Activated naive CD4-positive, alpha-beta T cell treated with anti-CD3 and anti-CD28 coated beads for 36 hours (primary cell): ENCODE measurements at places on chromosomes 2 and 18. TPM values are rescaled to one million over a fixed set of nuclear protein-coding genes. Genes with fewer than 3 reads are reported as not detected.
A peak's percentile ranks its signal among the peaks of the same experiment; 100 is the strongest.

DNA sequence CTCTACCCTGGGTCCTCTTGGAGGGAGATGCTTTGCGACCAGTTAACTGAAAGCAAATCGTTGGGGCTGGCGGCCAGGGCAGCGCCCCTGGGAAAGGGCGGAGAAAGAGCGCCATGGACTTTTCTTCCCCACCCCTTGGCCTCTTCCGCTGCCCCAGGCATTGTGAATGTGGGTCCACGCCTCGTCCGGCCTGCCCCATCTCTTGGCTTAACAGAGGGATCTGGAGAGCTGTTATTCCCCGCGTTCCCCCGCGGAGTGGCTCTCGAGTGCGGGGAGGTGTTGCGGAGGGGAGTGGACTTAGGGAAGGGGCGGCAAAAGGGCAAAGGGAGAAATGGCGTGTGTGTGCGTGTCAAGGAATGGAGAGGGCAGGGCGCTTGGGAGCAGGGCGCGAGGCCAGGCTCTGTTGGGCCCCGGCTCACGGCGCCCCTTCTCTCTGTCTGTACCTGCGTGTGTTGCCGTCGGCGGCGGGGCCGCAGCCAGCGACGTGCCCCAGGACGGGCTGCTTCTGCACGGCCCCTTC, 6.6 kb downstream of the EMX1 start:
- peaks cover 14% of the 10 kb centered on the region for H3K4me1 ChIP-seq
- no peaks in the 10 kb centered on the region for H3K36me3 ChIP-seq
- no peak overlapping the region for H3K4me3 ChIP-seq
- DNase-seq: no peak

GRCh38 chr2:237539681-237540080, 26.7 kb upstream of the PRLH start:
- H3K4me3 ChIP-seq: no peak overlapping the region
- H3K27ac ChIP-seq: no peak overlapping the region
- no peaks in the 10 kb centered on the region for H3K36me3 ChIP-seq
- H3K4me1 ChIP-seq: no peaks in the 10 kb centered on the region
- H3K27me3 ChIP-seq: no peaks in the 10 kb centered on the region

DNA sequence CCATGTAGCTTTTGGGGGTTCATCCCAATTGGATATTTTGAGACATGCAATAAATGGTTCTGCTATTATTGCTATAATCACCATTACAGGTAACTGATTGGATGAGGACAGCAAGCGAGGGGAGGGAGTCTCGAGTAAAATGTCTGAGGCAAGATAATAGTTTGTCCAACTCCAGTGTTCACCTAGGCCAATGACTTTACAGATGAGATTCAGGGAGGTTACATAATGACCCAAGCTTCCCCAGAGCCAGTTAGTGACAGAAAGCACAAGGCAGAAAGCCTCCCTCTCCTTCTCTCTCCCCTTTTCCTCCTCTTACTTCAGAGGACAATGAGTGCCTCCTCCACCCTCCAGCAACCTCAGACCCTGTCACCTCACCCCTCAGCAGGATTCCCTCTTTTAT, 98.4 kb upstream of the GLS start:
- H3K27me3 ChIP-seq: no peaks in the 10 kb centered on the region
- H3K36me3 ChIP-seq: no peaks in the 10 kb centered on the region
- H3K4me1 ChIP-seq: peaks cover 28% of the 10 kb centered on the region
- H3K4me3 ChIP-seq: no peak overlapping the region

- H3K27ac ChIP-seq: peak overlapping the region; percentile 99
- peaks cover 72% of the 10 kb centered on the region for H3K4me1 ChIP-seq
- DNase-seq: peak; percentile 66
- peak overlapping the region; percentile 39 for H3K4me3 ChIP-seq
Measured at GRCh38 chr2:219249203-219249980, 3.7 kb upstream of the TUBA4B start.

DNA sequence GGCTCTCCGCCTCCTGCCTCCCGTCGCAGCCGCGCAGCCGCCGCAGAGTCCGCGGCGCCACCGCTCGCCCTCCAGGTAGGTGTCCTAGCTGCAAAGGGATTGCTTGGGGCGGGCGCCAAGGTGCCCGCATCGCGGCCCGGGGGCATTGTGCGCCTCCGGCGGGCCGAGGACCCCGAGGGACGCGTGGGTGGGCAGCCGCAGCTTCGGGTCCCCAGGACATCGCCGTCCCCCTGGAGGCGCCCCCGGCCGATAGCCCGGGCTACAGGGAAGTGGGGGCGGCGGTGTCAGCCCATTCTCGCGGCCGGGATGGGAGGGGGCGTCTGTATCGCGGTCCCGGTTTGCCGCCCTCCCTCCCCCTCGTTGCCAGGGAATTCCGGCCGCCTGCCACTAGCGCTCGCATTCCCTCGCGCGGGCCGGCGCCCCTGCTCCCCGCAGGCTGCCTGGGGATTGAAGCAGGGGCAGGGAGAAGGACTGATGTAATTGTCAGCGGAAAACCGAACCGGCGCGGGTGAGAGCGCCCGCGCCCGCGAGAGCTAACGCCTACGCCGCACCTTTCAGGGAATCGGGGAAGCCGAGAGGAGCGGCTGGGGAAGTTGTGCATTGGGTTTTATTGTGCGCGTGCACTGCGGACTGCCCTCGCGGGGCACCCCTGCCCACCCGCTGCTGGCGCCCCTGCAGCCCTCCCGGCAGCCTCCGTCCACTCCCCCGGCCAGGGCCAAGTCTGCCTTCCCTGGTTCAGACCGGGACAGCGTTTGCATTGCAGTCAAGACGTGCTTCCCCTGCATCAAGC, 483 bp downstream of the OSBPL6 start:
- H3K4me1 ChIP-seq: peaks cover 3% of the 10 kb centered on the region
- peak overlapping the region; percentile 69 for H3K4me3 ChIP-seq
- H3K27me3 ChIP-seq: peaks cover 57% of the 10 kb centered on the region

GRCh38 chr2:27231921-27232320, 14.8 kb downstream of the CAD start:
- H3K36me3 ChIP-seq: peaks cover 47% of the 10 kb centered on the region
- H3K27ac ChIP-seq: no peak overlapping the region
- no peaks in the 10 kb centered on the region for H3K27me3 ChIP-seq
- no peak for DNase-seq
- no peaks in the 10 kb centered on the region for H3K4me1 ChIP-seq

DNA sequence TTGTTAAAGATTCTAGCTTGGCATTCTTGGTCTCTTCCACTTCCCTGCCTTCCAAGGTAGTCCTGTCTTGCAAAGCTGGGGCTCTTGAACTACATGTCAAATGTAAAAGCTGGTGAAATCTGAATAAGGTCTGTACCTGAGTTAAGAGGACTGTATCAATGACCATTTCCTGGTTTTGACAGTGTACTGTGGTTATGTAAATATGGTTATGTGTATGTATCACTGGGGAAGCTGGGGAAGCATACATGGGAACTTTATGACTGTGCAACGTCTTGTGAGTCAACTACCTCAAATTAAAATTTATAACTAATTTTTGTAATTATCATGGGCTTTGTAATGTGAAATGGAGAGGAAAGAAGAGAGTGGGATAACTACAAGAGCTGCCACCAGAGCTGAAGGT, 81.7 kb downstream of the COL4A4 start:
- no peak overlapping the region for H3K4me3 ChIP-seq
- peaks cover 6% of the 10 kb centered on the region for H3K27me3 ChIP-seq
- H3K4me1 ChIP-seq: no peaks in the 10 kb centered on the region
- no peak for DNase-seq
- no peak overlapping the region for H3K27ac ChIP-seq
- H3K36me3 ChIP-seq: no peaks in the 10 kb centered on the region

DNA sequence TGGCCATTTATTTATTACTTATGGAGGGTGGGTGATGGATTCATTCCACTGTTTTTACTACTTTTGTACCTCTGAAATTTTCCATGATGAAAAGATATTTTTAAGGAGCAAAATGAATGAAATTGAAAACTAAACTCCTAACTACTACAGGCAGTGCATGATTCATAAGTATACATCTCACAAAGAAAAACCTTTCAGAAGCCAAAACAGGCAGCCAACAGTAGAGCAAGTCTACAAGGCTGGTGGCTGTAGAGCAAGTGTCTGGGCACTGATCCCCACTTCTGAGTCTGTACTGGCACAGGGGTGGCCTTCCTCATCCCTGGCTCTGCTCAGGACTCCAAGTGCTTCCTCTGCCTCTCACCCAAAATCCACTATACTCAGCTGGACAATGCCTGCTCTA, 8.2 kb upstream of the RMP24 start:
- H3K4me3 ChIP-seq: no peak overlapping the region
- peaks cover 24% of the 10 kb centered on the region for H3K4me1 ChIP-seq
- no peaks in the 10 kb centered on the region for H3K36me3 ChIP-seq
- H3K27ac ChIP-seq: peak overlapping the region; percentile 71

- no peaks in the 10 kb centered on the region for H3K36me3 ChIP-seq
- no peaks in the 10 kb centered on the region for H3K27me3 ChIP-seq
- peaks cover 59% of the 10 kb centered on the region for H3K4me1 ChIP-seq
- H3K4me3 ChIP-seq: no peak overlapping the region
- peak; percentile 40 for DNase-seq
Measured at GRCh38 chr2:191638079-191638801, 39.7 kb upstream of the NABP1 start.

- H3K36me3 ChIP-seq: peaks cover 48% of the 10 kb centered on the region
- H3K27me3 ChIP-seq: no peaks in the 10 kb centered on the region
- H3K27ac ChIP-seq: no peak overlapping the region
- H3K4me3 ChIP-seq: no peak overlapping the region
Measured at GRCh38 chr2:161170958-161171932, 11.0 kb downstream of the TANK start.

- peak overlapping the region; percentile 70 for H3K4me3 ChIP-seq
- DNase-seq: no peak
- no peaks in the 10 kb centered on the region for H3K27me3 ChIP-seq
Measured at GRCh38 chr2:241111440-241111805, 9.3 kb upstream of the MTERF4 start.

AOX1 gene
- total RNA-seq: 0.79 TPM

GPC1 gene
- 1.5 TPM for total RNA-seq
